ENCODE measurements at places on chromosomes 2 and 18.

GRCh38 chr18:79697976-79698375, 18.4 kb downstream of the CTDP1 start:
- DNase-seq = no peak

DNA sequence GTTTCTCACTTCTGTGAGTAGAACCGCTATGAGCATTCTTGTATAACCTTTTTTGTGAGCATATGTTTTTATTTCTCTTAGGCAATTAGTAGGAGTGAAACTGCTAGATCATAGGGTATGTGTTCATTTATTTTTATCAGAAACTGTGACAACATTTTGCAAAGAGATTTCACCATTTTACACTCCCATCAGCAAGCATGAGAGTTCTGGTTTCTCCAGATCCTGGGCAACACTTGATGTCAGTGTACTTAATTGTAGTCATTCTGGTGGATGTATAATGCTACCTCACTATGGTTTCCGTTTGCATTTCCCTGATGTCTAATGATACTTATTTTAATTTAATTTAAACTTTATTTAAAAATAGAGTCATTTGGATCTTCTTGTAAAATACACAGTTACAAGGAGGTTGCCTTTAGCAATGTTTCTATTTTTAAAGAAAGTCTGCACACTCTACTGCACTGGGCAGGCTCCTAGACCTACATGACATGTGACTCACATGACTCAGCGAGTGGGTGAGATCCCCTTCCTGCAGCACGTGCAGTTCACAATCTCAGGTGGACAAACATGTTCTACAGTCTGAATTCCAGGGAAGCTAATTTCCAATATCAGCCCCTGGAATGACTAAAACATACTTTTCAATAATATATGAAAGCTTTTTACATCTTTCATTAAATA, 127.0 kb upstream of the BCL2L11 start:
- no peak for DNase-seq

GRCh38 chr2:109200616-109201464, 71.8 kb downstream of the SH3RF3 start:
- DNase-seq = no peak

DNA sequence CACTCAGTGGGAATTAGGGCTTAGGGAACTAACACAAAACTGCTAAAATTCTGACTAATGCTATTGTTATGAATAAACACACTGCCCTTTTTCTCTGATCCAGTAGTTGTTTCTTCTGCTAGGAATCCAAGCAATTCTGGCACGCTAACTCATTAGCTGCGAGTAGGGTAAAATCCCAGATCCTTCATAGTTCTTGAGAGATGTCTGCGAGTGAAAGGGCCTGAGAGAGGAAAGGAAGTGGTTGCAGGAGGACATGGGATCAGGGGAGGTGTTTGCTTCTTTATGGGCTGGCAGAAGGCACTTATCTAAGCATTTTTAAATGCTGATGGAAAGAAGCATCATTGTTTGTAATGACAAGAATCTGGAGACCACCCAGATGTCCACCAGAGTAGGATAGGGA, 9.4 kb downstream of the MAP3K19 start:
- DNase-seq = no peak

- DNase-seq = no peak
Measured at GRCh38 chr2:68612765-68613519, 30.4 kb upstream of the PROKR1 start.

DNA sequence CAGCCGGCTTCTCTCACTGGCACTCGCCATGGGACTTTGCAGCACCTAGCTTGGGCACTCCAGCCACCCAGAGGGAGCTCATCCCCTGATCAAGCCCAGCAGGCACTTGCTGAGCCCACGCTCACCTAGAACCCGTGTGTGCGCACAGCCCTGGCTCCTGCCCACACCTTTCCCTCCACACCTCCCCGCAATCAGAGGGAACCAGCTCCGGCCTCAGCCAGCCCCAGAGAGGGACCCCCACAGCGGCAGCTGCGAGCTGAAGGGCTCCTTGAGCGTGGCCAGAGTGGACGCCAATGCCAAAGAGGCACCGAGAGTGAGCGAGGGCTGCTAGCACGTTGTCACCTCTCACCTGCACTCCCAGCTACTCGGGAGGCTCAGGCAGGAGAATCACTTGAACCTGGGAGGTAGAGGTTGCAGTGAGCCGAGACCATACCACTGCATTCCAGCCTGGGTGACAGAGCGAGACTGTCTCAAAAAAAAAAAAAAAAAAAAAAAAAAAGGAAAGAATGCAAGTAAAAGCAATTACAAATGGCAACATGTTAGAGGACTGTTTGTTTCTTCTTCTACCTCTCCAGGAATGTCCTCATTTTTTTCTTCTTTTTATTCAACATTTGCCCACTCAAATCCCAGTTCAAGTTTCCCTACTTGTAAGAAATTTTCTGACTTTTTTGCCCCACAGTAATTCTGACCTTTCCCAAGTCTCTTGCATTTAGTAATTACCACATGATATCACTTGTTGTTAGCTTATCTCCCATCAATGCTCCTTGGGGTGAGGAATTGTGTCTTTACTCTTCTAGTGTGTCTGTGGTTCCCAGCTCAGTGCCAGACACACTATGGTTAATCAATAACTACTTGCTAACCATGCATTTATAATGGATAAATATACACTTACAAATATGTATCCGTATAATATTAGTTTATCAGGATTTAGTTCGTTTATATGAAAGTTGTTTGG, 40.6 kb upstream of the ST3GAL5 start:
- no peak for DNase-seq

DNA sequence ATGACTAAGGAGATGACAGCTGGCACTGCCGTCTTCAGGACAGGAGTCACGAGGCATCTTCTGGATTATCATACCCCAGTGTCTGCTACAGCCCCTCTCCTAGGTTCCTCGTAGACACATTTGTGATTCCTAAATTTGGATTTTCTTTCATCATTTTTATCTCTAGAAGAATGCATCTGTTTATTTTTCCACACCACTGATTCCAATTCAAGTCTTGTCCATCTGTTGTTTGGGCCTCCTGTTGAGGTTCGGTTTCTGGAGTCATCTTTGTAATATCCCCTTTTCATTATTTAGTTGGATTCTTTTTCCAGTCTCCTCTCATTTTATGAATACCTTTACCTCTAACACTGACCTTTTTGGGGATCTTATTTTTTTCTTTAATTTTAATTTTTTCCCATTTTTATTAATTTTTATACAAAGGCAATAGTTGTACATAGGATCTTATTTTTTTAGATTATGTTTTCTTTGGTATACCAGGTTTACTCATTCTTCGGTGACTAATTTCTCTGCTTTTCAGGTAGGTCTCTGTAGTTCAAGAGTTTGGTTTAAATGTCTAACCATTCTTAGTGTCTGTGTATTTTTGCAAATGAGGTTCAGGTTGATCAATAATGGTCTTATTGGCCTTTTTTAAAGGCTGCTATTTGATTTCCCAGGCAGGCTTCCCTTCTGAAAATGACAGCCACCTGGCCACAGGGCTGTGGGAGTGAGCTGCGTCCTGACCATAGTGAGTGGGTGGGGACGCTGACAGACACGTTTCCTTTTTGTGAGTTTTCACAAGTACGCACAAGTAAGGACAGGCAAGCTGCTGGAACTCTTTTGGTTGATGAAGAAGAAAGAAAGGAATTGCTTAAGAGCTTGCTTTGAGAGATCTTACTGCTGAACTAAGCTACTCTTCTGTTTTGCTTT, 34.5 kb downstream of the FARP2 start:
- no peak for DNase-seq

GRCh38 chr2:199392363-199392762, 65.4 kb downstream of the SATB2 start:
- no peak for DNase-seq

DNA sequence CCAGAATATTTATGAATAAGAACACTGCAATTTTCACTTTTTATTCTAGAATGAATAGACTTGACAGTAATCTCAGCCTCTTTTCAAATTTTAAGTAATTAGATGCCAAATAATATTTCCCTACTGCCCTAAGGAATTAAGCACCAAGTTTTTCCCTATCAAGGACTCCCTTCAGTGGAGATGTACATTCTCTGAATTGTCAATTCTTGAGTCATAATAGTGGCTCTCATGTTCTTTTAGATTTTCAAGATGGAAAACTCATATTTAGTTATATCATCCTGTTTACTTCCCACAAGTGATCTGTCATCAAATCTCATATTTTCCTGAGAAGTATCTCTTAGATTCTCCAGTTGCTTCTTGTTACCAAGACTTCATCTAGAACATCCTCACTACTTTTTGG, 1248.9 kb upstream of the CHAC2 start:
- DNase-seq = no peak

All from left renal pelvis (tissue), 4 donors.